ENCODE measurements at places on chromosomes 5 and 9.

- DNase-seq: no peak
These were observed 56.6 kb downstream of the ELAVL2 start for GRCh38 chr9:23769307-23769935.

- no peak for DNase-seq
These were observed 157.6 kb upstream of the RAI14 start for GRCh38 chr5:34498572-34498971.

DNA sequence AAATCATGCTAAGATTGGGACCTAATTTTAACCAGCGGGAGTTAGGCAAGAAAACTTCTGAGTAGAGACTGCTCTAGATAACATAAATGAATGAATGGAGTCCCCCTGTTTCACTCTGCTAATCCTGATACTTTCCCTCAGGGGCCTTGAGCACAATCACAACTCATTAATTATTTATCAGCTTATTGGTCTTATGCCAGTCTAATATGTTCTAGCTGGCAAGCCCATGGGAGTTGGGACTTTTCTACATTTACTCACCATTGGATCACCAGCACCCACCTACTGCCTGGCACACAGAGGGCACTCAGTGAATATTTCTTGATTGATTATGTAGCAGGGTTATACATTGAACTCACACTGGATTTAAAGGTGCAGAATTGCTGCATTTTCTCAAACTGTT lies 13.5 kb upstream of the TMED7 start:
- no peak for DNase-seq

DNA sequence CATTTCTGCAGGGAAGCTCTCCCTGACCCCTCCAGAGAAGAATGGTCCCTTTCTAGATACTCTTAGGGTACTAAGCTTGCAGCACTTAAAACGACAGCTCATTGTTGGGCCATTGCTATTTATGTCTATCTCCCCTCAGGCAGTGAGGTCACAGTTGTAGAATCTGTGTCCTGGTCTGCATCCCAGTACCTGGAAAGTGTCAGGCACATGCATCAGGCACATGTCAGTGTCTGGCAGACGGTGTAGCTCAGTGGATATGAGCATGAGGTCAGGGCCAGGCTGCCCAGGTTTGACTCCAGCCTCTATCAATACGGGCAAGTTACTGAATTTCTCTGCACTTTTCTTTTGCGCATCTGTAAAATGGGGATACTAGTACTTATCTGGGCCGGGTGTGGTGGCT lies 22.2 kb upstream of the EEIG1 start:
- no peak for DNase-seq

- no peak for DNase-seq
These were observed 1093.7 kb upstream of the ACO1 start for GRCh38 chr9:31290731-31291130.

GRCh38 chr5:36055984-36056383 lies 10.7 kb downstream of the UGT3A2 start:
- DNase-seq: no peak

GRCh38 chr9:4180907-4181605 lies 118.8 kb downstream of the GLIS3 start:
- no peak for DNase-seq

DNA sequence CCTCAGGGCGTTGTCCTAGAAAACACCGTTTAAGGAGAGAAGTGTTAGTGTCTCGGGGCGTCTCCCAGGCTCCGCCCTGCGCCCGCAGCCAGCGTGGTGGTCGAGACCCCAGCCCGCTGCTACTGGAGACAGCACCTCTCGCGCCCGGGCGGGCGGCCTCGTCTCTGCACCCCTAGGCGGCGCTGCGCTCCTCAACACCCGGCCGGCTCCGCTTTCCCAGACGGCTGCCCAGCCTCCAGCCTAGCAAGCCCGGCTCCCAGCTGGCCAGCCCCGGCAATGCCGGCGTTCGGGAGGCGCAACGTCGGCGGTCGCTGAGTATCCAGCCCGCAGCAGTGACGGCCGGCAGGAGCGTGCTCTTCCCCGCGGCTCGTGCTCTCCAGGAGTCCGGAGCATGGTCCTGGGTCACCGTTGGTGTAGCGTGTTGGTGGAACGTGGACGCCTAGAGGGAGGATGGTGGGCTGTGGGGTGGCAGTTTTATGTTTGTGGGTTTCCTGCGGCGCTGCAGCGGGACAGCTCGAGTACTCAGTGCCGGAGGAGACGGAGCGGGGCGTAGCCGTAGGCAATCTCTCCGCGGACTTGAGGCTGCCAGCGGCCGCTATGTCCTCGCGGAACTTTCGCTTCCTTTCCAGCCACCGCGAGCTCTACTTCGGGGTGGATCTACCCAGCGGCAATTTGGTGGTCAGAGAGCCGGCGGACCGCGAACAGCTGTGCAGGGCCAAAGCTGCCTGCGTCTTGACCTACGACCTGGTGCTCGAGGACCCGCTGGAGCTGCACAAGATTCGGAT lies 536 bp downstream of the PCDHAC1 start:
- DNase-seq: peak; percentile 15

Measured in activated CD4-positive, alpha-beta T cell treated with anti-CD3 and anti-CD28 coated beads, Interleukin-2, Interleukin-6, amounts not matched to agents 100 ng/mL and 50 ng/mL, durations not matched to agents 16 hours and 8 hours (primary cell).